ENCODE measurements at places on chromosomes 13 and 19. TPM values are rescaled to one million over a fixed set of nuclear protein-coding genes. Genes with fewer than 3 reads are reported as not detected.

GRCh38 chr13:97369261-97369893 is 64.6 kb upstream of the RAP2A start:
- peaks cover 17% of the 10 kb centered on the region for H3K36me3 ChIP-seq
- no peak overlapping the region for H3K4me3 ChIP-seq
- DNase-seq = peak; percentile 55
- peaks cover 2% of the 10 kb centered on the region for H3K4me1 ChIP-seq

GRCh38 chr13:36133950-36134626 is 2.9 kb upstream of the DCLK1 start:
- peaks cover 10% of the 10 kb centered on the region for H3K27me3 ChIP-seq
- no peak overlapping the region for H3K4me3 ChIP-seq
- H3K27ac ChIP-seq = no peak overlapping the region

DNA sequence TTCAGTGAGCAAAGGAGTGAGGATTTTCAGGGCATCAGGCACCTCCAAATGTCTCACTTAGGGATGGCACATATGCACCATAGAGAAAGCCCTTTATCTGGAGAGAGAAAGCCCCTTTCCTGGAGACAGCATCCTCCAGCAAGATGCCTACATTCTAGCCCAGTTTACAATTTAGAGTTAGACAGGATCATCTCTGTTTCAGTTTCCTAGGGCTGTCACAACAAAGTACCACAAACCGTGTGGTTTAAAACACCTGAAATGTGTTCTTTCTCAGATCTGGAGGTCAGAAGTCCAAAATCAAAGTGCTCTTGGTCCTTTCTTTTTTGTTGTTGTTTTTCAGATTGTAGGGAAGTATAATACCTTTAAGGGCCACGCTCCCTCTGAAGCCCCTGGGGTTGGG is 61.8 kb downstream of the MBNL2 start:
- no peak overlapping the region for H3K27ac ChIP-seq
- H3K4me3 ChIP-seq = no peak overlapping the region
- peaks cover 31% of the 10 kb centered on the region for H3K4me1 ChIP-seq

DNA sequence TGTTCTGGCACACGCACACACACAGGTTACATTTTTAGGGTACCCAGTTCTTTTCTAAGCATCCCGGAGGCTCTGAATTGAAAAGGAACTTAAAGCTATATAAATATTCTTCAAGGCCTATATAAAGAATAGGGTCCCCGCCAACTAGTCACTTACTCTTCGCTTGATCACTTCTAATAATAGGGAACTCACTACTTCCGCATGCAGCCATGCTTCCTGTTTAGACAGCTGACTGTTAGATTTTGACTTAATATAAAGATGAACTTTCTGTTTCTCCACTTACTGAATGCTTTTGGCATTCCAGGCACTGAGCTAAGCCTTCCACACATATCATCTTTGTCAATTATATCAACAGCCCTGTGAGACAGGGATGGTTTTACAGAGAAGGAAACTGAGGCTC is 259.6 kb downstream of the TSHZ3 start:
- no peak for DNase-seq
- no peaks in the 10 kb centered on the region for H3K4me1 ChIP-seq
- no peaks in the 10 kb centered on the region for H3K36me3 ChIP-seq

RFPL4A gene
- not detected for total RNA-seq

- no peak overlapping the region for H3K4me3 ChIP-seq
- no peak for DNase-seq
- H3K27me3 ChIP-seq = peaks cover 23% of the 10 kb centered on the region
- H3K27ac ChIP-seq = no peak overlapping the region
- no peaks in the 10 kb centered on the region for H3K4me1 ChIP-seq
Observed at GRCh38 chr19:51600940-51601580, 29.1 kb downstream of the SIGLEC5 start.

GRCh38 chr19:7980168-7980567 is 25.3 kb downstream of the ELAVL1 start:
- no peak overlapping the region for H3K4me3 ChIP-seq
- H3K27ac ChIP-seq = no peak overlapping the region
- no peaks in the 10 kb centered on the region for H3K27me3 ChIP-seq
- DNase-seq = no peak
- no peaks in the 10 kb centered on the region for H3K4me1 ChIP-seq

- peak overlapping the region; percentile 52 for H3K4me3 ChIP-seq
- H3K27me3 ChIP-seq = no peaks in the 10 kb centered on the region
- peak overlapping the region; percentile 61 for H3K27ac ChIP-seq
- peaks cover 6% of the 10 kb centered on the region for H3K36me3 ChIP-seq
Observed at GRCh38 chr19:12092065-12092867, 27.7 kb downstream of the ZNF844 start.

Measured in lung (tissue), 17 donors.